CD8-positive, alpha-beta memory T cell (primary cell): ENCODE measurements at places on chromosomes 7 and 10. TPM values are rescaled to one million over a fixed set of nuclear protein-coding genes. Genes with fewer than 3 reads are reported as not detected.
A peak's percentile ranks its signal among the peaks of the same experiment; 100 is the strongest.

- H3K27ac ChIP-seq = no peak overlapping the region
- H3K36me3 ChIP-seq = peaks cover 26% of the 10 kb centered on the region
- H3K4me1 ChIP-seq = no peaks in the 10 kb centered on the region
- H3K27me3 ChIP-seq = no peaks in the 10 kb centered on the region
- no peak for DNase-seq
- H3K4me3 ChIP-seq = no peak overlapping the region
Observed at GRCh38 chr7:98194186-98194585, 17.1 kb upstream of the BHLHA15 start.

DNA sequence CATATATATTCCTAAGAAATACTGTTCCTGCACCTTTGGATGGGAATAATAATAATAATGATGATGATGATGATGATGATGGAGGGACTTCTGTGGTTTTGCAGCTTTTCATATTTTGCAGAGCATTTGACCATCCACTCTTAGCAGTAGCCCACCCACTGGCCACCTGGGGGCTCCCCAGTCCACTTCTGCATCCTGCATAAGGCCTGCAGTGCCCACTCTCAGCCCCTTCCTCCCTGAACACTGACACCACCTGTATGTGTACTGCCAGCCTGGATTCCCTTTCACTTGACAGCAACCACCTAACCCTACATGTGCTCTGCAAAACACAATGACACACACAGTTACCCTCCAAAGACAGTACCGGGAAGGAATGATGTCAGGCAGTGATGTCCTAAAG lies 131.4 kb downstream of the ADAM12 start:
- no peak overlapping the region for H3K4me3 ChIP-seq
- H3K27me3 ChIP-seq = no peaks in the 10 kb centered on the region
- H3K27ac ChIP-seq = no peak overlapping the region
- H3K4me1 ChIP-seq = no peaks in the 10 kb centered on the region
- no peaks in the 10 kb centered on the region for H3K36me3 ChIP-seq

Gene PLEKHS1
- total RNA-seq = not detected

Gene PTPRZ1
- total RNA-seq = not detected

DNA sequence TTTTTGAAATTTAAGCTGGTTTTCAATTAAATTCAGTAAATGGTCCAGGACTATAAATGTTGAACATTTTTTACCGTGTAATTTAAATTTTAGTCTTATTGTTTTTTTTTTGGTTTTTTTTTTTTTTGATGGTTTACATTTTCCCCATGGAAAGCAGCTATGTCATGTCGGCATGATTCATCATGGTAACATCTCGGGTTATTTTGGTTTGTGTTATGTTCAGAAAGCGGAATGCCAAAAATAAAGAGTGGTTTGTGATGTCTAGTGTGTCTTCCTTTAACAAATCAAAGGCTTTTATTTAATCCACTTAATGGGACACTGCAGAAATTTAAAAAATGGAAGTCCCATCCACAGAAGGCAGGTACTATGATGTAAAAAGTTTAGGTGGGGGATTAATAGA lies 58.5 kb downstream of the TRUB1 start:
- H3K36me3 ChIP-seq = no peaks in the 10 kb centered on the region
- no peak overlapping the region for H3K4me3 ChIP-seq
- H3K27me3 ChIP-seq = no peaks in the 10 kb centered on the region

- H3K27ac ChIP-seq = no peak overlapping the region
- no peak overlapping the region for H3K4me3 ChIP-seq
- H3K36me3 ChIP-seq = no peaks in the 10 kb centered on the region
- DNase-seq = no peak
- peaks cover 16% of the 10 kb centered on the region for H3K4me1 ChIP-seq
Observed at GRCh38 chr10:6279540-6280267, 77.0 kb downstream of the PFKFB3 start.

Gene SYT15B
- 0.22 TPM for total RNA-seq

DNA sequence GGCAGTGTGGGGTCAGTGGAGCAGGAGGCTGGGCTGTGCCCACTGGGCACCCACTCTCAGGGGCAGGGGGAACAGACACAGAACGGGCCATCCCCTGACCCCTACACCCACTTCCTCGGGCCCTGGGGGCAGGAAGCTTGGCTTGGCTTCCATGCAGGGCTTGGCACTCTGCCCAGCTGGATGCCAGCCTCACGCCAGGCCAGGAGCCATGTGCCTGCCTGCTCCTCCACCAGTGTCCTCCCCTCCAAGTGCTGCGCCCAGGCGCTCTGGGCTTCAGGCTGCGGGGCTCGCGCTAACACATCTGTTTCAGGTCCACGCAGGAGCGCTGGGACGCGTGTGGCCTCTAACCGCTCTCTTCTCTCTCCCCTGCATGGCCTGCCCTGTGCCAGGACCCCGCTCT lies 12.7 kb downstream of the LDB3 start:
- no peak overlapping the region for H3K27ac ChIP-seq
- no peak for DNase-seq
- H3K27me3 ChIP-seq = no peaks in the 10 kb centered on the region
- H3K4me1 ChIP-seq = no peaks in the 10 kb centered on the region
- no peak overlapping the region for H3K4me3 ChIP-seq

DNA sequence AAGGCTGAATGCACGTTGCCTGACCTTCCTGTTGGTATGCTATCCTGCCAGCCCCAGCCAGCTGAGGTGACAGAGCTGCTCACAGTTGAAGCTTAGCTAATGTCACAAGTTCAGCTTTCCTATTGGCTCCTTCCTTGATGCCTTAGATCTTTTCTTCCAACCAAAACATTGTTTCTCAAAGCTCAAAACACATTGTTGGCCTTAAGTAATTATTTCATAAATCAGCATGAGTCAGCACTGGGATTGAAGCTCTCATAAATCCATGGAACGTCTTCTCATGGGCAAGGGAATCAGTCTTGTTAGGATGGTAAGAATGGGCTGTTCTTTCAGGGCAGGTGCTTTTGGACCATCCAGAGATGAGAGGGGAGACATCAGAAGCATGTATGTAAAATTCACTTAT lies 128.1 kb upstream of the SAMD8 start:
- no peak overlapping the region for H3K4me3 ChIP-seq
- peaks cover under 1% of the 10 kb centered on the region for H3K4me1 ChIP-seq
- peaks cover 13% of the 10 kb centered on the region for H3K36me3 ChIP-seq
- no peak overlapping the region for H3K27ac ChIP-seq

Gene CCL24
- total RNA-seq = not detected

Gene SEMA3C
- not detected for total RNA-seq

GRCh38 chr7:18425227-18425626 lies 70.3 kb upstream of the HDAC9 start:
- no peaks in the 10 kb centered on the region for H3K4me1 ChIP-seq
- no peaks in the 10 kb centered on the region for H3K27me3 ChIP-seq
- no peaks in the 10 kb centered on the region for H3K36me3 ChIP-seq

Gene SPOCK2
- total RNA-seq = 69.2 TPM

Gene NODAL
- total RNA-seq = not detected

Gene COBL
- total RNA-seq = not detected

Gene TYW1B
- total RNA-seq = 4.7 TPM

- peak overlapping the region; percentile 58 for H3K27ac ChIP-seq
- peak; percentile 51 for DNase-seq
- H3K36me3 ChIP-seq = peaks cover 27% of the 10 kb centered on the region
- H3K27me3 ChIP-seq = no peaks in the 10 kb centered on the region
- peak overlapping the region; percentile 40 for H3K4me3 ChIP-seq
Observed at GRCh38 chr10:119516381-119517234, 25.9 kb downstream of the RGS10 start.

Gene BEND7
- total RNA-seq = not detected

GRCh38 chr7:48245751-48246472 lies 74.7 kb downstream of the ABCA13 start:
- H3K4me1 ChIP-seq = no peaks in the 10 kb centered on the region
- no peak overlapping the region for H3K4me3 ChIP-seq
- no peak for DNase-seq
- H3K36me3 ChIP-seq = no peaks in the 10 kb centered on the region
- H3K27ac ChIP-seq = no peak overlapping the region

GRCh38 chr10:64209561-64209960 lies 688.4 kb downstream of the REEP3 start:
- H3K4me1 ChIP-seq = no peaks in the 10 kb centered on the region
- H3K27ac ChIP-seq = no peak overlapping the region
- DNase-seq = no peak
- H3K27me3 ChIP-seq = no peaks in the 10 kb centered on the region
- H3K36me3 ChIP-seq = no peaks in the 10 kb centered on the region

- no peak overlapping the region for H3K27ac ChIP-seq
- no peaks in the 10 kb centered on the region for H3K27me3 ChIP-seq
- H3K4me1 ChIP-seq = peaks cover 30% of the 10 kb centered on the region
- H3K36me3 ChIP-seq = no peaks in the 10 kb centered on the region
Observed at GRCh38 chr10:79030705-79031104, 38.1 kb upstream of the ZMIZ1 start.

GRCh38 chr10:52226197-52226847 lies 87.8 kb upstream of the DKK1 start:
- no peaks in the 10 kb centered on the region for H3K27me3 ChIP-seq
- H3K4me3 ChIP-seq = no peak overlapping the region
- no peak overlapping the region for H3K27ac ChIP-seq
- H3K4me1 ChIP-seq = no peaks in the 10 kb centered on the region
- DNase-seq = no peak
- no peaks in the 10 kb centered on the region for H3K36me3 ChIP-seq

Gene WNT8B
- total RNA-seq = not detected

- H3K4me3 ChIP-seq = no peak overlapping the region
- no peak overlapping the region for H3K27ac ChIP-seq
- no peaks in the 10 kb centered on the region for H3K27me3 ChIP-seq
- no peak for DNase-seq
- no peaks in the 10 kb centered on the region for H3K4me1 ChIP-seq
Observed at GRCh38 chr7:87797798-87798403, 78.3 kb downstream of the SLC25A40 start.

DNA sequence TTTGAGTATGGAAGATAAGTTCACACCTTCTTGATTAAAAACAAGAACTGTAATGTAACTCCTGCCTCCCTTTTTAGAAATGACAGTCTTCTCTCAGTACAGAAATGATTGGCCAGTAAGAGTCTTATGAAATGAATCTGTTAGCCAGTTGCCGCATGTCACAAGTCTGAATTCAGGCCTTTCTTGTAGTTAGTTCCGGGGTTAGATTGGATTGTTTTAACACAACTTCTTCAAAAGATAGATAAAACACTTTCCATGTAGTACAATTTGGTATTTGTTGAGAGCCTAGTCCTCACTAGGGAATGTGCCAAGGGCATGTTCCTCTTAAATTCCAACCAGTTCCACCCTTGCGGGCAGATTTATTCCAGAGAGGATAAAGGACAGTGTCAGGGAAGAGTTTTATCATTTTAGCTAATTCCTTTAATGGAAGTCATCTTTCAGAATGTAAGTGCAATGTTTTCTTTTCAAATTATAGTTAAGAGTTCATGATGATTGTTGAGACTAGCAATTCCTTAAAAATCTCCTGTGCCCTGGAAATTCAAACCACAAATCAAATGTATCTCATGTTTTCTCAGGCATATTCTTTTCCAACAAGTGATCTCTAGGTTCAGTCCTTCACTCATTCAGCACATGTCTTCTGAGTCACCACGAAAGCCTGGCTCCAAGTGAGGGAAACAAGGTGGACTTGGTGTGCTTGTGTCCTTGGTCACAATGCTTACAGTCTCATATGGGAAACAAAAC lies 4.1 kb downstream of the FHIP2A start:
- H3K27ac ChIP-seq = no peak overlapping the region
- no peaks in the 10 kb centered on the region for H3K36me3 ChIP-seq
- DNase-seq = no peak
- H3K27me3 ChIP-seq = no peaks in the 10 kb centered on the region
- no peak overlapping the region for H3K4me3 ChIP-seq
- peaks cover 20% of the 10 kb centered on the region for H3K4me1 ChIP-seq

Gene CNTNAP2
- not detected for total RNA-seq

Gene ARHGEF35
- 5.3 TPM for total RNA-seq

Gene VWA2
- not detected for total RNA-seq

Gene GALNT11
- 21.5 TPM for total RNA-seq

DNA sequence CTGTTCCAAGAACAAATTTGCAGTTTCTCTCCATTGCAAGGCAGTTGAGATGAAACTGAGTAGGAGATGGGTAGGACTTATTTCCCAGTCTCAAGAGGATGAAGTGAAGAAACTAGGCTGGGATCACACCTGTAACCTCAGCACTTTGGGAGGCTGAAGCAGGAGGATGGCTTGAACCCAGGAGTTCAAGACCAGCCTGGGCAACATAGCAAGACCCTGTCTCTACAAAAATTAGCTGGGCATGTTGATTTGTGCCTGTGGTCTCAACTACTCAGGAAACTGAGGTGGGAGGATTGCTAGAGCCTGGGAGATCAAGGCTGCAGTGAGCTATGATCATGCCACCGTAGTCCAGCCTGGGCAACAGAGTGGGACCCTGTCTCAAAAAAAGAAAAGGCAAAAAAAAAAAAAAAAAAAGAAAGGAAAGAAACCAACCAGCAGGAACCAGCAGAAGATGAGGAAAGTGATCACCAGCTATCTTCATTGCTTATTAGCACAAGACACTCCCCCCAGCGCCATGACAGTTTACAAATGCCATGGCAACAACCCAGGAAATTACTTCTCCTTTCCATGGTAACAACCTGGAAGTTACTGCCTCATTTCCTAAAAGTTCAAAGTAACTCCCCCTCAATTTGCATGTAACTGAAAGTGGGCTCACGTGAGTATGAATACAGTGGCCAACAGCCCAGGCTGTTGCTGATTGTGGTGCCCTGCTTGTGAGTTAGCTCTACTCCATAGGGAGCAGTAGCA lies 18.3 kb upstream of the ST8SIA6 start:
- H3K4me3 ChIP-seq = no peak overlapping the region
- no peak for DNase-seq
- H3K27me3 ChIP-seq = no peaks in the 10 kb centered on the region
- H3K4me1 ChIP-seq = no peaks in the 10 kb centered on the region
- no peaks in the 10 kb centered on the region for H3K36me3 ChIP-seq

- no peak for DNase-seq
- H3K36me3 ChIP-seq = no peaks in the 10 kb centered on the region
- no peak overlapping the region for H3K4me3 ChIP-seq
Observed at GRCh38 chr7:22464299-22464698, 35.7 kb downstream of the STEAP1B start.

DNA sequence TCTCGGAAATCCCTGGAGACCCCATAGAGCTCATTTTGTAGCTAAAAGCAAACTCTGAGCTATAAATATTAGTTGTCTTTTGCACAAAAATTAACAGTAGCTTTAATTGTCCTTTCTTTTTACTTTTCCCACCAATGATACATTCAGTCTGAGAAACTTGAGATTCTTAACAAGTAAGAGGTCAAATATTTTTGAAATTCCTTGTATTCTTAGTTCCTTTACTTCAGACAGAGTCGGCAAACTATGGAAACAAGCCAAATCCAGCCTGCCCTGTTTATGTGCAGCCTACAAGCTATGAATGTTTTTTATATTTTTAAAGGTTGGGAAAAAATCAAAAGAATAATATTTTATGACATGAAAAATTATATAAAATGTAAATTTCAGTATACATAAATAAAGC lies 146.6 kb downstream of the CTNNA3 start:
- no peaks in the 10 kb centered on the region for H3K36me3 ChIP-seq
- H3K4me1 ChIP-seq = no peaks in the 10 kb centered on the region
- no peak overlapping the region for H3K4me3 ChIP-seq

Gene LRMDA
- not detected for total RNA-seq

GRCh38 chr10:34543716-34544115 lies 271.4 kb downstream of the PARD3 start:
- no peaks in the 10 kb centered on the region for H3K36me3 ChIP-seq
- no peak overlapping the region for H3K27ac ChIP-seq
- DNase-seq = no peak
- H3K4me1 ChIP-seq = no peaks in the 10 kb centered on the region
- H3K4me3 ChIP-seq = no peak overlapping the region

Gene CASP7
- 21.4 TPM for total RNA-seq
